ENCODE measurements at places on chromosomes 7 and 10.

- no peak for DNase-seq
Observed at GRCh38 chr7:151744656-151745638, 132.0 kb downstream of the PRKAG2 start.

DNA sequence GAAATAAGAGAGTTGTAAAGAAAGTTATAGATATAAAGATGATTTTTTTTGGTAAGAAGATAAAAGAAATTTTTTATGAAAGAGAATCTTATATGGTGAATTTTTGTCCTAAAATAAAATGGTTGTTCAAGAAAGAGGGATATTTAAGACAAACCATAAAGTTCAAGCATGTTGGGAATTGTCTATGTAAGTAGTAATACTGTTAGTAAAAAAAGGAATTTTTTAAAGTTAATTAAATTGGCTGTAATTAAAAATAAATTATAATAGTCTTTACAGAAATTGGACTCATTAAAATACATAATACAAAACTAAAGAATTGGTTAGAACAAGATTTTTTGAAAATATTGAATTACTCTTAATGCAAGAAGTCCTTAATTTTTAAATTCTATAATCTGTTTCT is 10.1 kb upstream of the DYNC2I1 start:
- no peak for DNase-seq

DNA sequence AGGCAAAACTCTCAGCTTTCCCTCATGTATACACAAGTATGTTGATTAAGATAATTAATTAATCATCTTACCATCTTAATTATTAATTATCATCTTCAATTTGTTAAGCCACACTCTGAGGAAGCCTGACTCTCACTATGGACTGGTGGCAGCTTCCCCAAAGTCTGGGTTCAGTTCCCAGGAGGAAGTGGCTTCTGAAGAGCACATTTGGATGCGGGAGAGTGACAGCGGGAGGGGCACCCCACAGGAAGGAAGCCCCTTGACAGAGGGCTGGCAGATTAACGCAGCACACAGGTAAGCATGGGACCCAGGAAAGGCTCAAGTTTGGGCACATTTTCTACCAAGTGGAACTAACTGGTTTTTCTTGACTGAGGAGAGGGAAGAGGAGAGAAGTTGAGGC is 13.4 kb upstream of the SLIT1 start:
- DNase-seq, result no peak

DNA sequence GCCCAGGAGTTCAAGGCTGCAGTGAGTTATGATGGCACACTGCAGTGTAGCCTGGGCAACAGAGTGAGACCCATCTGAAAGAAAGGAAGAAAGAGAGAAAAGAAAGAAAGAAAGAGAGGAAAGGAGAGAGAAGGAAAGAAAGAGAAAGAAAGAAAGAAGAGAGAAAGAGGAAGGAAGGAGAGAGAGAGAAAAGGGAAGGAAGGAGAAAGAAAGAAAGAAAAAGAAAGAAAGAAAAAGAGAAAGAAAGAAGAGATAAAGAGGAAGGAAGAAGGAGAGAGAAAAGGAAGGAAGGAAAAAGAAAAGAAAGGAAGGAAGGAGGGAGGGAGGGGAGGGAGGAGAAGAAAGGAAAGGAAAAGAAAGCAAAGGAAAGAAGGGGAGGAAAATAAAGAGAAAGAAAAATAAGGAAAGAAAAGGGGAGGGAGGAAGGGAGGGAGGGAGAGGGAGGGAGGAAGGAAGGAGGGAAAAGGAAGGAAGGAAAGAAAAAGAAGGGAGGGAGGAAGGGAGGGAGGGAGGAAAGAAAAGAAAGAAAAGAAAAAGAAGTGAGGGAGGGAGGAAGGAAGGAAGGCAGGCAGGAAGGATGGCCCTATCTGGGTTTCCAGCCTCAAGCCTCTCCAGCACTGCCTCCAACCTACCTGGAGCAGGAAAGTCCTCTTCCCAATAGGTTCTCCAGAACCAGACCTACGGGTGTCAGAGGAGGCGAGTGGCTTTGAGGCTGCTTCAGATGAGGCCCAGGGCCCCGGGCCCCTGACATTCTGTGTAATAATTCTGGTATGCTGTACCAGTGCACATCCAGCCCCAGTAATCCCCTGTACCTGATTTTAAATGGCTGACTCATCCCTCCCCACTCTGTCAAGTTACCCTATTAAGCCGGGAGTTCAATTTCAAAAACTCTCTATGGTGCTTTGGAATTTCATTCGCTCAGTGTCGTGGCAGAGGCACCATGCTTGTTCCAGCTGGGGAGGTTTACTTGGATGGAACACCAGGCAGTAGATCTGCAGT is 6.8 kb upstream of the PARD3 start:
- DNase-seq, result no peak

- no peak for DNase-seq
Observed at GRCh38 chr7:94049615-94050014, 45.5 kb upstream of the BET1 start.

GRCh38 chr7:28269700-28270361 is 89.2 kb upstream of the JAZF1 start:
- DNase-seq, result no peak

Measured in NCI-H1105 (cell line).